RPMI7951 (cell line): ENCODE measurements at places on chromosomes 3 and 15.

DNA sequence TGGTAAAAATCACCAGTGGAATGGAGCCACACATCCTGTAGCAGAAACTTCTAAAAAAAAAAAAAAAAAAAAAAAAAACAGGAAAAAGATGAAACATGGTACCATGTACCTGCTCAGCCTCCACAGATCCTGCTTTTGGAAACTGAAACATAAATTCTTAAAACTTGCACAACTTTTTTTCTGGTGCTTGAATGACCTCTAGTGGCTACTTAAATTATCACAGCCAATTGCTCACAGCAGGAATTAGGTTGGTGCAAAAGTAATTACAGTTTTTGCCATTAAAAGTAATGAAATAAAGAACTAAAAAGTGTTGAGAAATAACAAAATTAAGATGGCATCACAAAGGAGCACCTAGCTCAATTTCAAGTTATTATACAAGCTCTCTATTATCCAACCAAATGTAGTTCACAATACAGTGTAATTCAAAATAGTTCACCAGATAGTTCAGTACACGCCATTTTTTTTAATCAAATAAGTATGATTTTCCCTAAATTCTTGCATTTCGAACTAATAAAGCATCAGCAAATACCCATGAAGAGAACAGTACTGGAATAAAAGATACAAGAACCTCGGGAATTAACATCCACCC lies 80.6 kb downstream of the ULK4 start:
- DNase-seq, result peak; percentile 49

DNA sequence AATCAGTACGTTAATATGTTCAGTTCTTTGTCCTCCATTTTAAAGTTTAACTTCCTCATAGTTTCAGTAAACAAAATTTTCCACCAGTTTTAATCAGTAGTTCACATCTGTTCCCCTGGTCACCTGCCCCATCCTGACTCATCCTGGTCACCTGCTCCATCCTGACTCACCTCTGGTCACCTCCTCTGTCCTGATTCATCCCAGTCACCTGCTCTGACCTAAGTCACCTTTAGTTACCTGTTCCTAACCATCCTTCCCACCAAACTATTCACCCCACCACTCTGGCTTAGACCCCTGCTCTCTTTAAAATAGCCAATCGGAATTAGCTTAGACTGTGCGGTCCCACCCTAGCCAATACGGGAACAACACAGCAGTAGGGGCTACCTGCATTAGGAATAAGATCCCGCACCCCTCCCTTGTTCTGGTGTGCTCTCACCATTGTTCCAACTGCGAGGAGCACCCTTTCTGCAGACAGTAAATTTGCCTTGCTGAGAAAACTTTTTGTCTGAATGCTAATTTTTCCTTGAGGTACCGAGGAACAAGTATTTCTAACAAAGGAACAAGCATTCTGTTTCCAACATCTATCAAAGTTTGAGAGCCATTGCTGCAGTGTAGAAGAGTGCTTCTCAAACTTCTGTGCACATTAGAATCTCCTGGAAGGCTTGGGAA lies 169.3 kb downstream of the ADAMTS17 start:
- no peak for DNase-seq

- DNase-seq, result peak; percentile 76
Observed at GRCh38 chr15:72554471-72555425, 80.6 kb downstream of the ARIH1 start.

GRCh38 chr15:70569091-70569713 lies 194.2 kb downstream of the UACA start:
- DNase-seq, result peak; percentile 87

DNA sequence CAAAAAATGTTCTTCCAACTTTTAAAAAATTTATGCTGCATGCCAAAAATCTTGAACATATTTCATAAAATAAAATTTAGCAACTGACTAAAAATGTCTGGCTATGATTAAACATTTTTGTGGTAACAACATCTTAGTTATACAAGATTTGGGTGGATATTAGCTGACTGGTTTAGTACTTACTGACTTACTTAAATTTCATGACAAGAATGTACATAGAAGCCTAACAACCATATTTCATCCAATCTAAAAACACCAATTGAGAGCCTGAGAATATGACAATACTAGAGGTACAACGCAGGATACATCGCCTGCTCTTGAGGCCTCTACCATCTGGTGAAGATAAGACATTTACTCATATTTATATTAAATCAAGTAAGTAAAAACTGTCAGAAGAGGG lies 34.6 kb downstream of the GNB4 start:
- no peak for DNase-seq

DNA sequence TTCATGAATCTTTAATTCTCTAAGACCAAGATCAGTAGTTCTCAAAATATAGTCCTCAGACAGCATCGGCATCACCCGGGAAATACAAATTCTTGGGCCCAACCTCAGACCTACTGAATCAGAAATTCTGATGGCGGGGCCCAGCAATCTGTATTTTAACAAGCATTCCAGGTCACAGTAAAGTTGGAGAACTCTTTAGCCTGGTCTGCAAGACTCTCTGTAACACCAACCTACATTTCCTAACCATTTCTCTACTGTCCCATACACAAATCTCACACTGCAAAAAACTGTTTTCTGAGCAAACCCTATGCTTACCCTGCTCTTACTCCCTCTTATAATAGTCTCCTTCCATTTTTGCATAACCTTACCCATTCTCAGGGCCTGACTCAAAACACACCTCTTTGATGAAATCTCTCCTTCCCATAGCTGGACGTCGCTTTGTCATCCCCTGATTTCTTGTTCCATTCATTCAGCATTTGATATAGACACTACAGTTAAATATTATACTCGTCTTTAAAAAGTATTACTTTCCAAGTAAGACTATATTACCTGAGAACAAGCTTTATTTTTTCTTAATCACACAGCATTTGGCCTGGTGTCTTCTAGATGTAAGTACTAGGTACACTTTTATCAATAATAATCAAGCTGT lies 83.3 kb upstream of the MYO5C start:
- DNase-seq, result no peak

DNA sequence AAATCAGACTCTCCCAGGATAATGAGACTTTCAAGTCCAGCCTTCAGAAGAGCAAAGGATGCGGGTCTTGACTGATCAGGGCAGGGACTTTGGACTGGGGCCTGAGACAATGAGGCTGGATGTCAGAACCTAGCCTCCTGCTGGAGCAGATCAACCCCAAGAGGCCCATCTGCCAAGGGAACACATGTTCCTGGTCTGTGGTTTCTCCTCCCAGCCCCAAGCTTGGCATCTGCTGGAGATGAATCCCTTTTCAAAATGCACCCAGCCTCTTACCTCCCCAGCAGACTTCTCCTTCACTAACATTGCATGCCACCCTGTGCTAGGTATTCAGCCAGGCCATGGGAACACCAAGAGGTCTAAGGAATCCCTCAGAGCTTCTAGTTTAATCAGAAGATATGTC lies 43.7 kb upstream of the MFGE8 start:
- DNase-seq, result peak; percentile 16

GRCh38 chr15:93362821-93363220 lies 273.8 kb upstream of the RGMA start:
- DNase-seq, result no peak

GRCh38 chr3:99638167-99638948 lies at the start of gene COL8A1:
COL8A1 (plus strand) TSS chr3:99638594; CDS start chr3:99790683, 152,089 bp downstream.
- DNase-seq, result peak; percentile 81

GRCh38 chr3:20405744-20406143 lies 219.7 kb upstream of the SGO1 start:
- no peak for DNase-seq

DNA sequence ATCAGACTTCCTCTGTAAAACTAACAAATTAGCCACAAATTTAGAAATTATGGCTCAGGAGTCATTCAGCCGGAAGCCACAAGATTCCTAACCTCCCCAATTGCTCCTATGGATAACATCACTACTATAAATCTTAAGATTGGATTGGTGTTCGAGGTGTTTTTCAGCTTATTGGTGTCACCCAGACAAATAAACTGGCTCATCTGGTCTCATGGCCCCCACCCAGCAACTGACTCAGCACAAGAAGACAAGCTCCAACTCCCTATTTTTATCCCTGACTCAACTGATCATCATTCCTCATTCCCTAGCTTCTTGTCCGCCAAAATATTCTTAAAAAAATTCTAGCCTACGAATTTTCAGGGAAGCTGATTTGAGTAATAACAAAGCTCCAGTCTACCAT lies 135.1 kb upstream of the STRIT1 start:
- peak; percentile 90 for DNase-seq

DNA sequence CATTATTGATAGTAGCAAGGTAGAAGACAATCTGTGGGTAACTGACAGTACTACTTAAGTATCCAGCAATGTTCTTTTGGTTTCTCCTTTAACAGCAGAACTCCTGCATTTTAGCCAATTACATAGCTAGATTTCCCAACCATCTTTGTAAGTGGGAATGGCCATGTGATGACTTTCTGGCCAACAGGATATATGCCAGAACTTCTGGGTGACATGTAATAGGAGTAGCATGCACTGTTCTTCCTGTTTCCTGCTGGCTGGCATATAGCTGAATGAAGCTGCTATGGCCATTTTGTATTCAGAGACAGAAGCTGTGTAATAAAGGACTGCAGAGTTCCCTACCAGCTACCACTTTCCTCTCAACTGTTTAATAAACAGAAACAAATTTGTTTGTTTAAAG lies 18.0 kb downstream of the SPICE1 start:
- peak; percentile 43 for DNase-seq

DNA sequence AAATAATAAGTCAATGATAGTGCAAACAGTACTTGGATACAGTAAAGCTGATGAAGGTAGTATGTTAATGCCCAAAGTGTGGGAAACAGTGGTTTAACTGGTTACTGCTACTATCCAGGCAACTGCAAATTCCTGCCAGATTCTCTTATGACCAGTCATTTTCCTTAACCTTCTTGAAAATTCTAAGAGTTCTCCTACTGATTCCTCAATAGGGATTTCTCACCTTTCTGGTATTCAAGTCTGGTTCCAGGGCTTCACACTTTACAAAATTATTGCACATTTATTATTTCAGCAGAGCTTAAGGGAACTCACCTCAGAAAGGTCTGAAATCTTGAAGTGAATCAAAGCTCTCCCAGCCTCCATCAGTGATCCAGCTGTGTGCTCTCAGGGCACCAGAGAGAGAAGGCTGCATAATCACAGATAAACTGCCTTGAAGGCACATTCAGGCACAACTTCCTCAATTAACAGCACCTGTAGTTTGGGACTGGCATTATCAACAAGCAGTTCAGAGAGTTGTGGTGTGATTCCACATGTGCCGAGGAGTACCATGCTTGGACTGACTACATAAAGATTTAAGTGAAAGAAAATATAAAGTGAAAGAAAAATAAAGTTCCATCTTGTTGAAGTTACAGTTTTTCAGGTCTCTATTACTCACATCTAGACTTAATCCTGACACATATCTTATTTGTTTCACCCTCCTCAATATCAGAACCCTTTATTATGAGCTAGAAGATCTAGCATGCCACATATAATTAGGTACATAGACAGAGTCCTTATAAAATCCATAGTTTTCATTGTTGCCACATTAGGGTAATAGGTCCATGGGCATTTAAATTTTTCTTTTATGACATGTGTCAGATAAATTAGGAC lies 59.5 kb upstream of the TIPARP start:
- DNase-seq, result no peak

DNA sequence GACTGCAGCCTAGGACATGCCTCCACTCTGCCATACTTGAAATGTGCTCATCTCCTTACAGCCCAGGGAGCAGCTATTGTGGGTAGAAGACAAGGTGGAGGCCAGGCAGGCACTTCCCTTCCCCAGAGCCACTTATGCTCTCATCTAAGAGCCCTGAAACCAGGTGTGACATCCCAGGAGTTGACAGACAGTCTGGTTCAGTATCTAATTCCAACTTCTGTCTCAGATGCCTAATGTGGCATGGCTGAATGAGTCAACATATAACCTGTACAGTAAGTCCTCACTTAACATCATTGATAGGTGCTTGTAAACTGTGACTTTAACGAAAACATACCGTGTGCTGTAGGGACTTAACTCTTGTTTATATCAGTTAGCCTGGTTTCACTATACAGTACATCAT lies 1.2 kb upstream of the CAPN3 start:
- DNase-seq, result no peak

DNA sequence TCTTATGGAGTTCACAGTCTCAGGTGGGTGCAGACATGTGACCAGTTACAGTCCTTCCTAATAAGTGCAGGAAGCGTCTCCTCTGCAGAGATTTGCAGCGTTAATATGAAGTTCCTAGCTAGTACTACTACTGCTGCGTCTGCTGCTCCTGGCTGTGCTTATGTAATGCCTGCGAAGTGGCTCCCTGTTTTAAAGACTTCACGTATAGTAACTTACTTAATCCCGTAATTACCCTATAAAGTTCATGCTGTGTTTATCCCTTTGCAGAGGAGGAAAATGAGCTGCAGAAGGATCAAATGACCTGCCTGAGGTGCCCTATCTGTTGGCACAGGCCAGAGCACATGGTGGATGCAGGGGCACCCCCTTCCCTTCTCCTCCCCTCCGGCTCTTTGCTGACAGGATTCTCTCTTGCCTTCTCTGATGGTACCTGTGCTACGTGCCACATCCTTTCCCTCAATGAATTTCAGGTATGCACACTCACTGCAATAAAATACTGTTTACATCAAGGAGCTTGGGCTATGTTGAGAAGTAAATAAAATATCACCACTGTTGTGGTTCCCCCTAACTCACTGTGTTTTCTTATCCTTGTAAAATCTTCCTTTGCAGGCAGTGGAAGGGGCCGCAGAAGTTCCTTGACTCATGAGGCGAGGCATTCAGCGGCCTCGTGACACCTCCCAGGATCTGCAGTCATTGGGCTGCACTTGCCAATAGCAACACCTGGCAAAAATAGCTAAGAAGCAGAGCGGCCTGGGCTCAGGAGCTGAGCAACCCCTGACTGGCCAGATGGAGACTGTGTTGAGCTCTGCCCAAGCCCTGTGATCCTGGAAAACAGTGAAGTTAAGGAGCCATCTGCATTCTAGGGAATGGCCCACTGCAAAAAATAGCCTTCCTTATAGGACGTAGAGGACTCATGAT lies 188.9 kb upstream of the ATP10A start:
- DNase-seq, result no peak

DNA sequence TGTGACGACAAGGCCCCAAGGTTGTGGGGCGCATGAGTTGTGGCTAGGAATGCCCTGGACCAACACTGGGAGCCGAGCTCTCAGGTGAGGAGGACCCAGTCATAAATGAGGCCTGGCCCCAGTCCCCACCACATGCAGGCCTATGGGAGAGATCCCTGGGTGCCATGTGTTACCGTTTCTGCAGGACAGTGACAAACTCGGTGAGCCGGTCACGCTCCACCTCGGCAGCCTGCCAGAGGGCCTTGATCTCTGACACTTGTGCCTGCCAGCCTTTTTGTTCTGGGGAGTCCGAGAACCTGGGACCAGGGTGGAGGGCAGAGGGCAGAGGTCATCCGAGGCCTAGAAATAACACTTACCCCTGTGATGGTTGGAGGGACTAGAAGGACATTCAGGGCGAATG lies 27.7 kb upstream of the HHATL start:
- no peak for DNase-seq

GRCh38 chr3:189122110-189122509 lies 49.7 kb upstream of the TPRG1 start:
- no peak for DNase-seq

DNA sequence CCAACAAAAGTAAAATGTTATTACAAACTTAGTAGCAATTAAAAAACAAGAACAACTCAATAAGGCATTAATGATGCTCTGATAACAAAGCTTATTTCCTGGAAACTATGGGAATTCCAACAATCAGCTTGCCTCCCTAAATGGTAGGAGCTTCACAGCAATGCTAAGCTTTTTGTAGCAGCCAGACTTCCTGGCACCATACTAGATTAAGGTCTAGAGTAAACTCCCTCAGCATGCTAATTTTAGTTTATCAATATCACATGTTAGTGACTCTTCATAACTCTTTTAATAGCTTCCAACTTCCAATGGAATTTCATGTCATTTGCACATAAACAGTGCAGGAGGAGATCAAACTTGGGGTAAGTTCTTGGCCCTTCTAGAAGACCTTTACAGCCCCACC lies 782.0 kb downstream of the MCTP2 start:
- DNase-seq, result no peak
